ENCODE measurements at places on chromosomes 11 and 22.

DNA sequence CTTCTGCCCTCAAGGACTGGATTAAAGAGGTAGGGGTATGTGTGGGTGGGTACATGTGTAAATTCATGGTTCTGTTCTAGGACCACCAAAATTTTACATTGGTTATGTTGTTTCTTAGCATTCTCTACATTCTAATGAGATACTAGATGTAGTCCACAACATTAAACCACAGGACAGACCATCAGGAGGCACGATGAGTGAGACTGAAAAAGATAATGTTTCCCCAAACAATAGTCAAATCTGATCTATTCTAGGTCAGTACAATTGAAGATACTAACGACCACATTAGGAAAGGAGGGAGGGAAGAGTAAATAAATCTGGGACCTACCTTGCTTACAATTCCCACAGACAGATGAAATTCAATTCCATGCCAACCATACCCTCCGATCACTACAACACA is 42.2 kb downstream of the MRTFA start:
- no peak for DNase-seq

DNA sequence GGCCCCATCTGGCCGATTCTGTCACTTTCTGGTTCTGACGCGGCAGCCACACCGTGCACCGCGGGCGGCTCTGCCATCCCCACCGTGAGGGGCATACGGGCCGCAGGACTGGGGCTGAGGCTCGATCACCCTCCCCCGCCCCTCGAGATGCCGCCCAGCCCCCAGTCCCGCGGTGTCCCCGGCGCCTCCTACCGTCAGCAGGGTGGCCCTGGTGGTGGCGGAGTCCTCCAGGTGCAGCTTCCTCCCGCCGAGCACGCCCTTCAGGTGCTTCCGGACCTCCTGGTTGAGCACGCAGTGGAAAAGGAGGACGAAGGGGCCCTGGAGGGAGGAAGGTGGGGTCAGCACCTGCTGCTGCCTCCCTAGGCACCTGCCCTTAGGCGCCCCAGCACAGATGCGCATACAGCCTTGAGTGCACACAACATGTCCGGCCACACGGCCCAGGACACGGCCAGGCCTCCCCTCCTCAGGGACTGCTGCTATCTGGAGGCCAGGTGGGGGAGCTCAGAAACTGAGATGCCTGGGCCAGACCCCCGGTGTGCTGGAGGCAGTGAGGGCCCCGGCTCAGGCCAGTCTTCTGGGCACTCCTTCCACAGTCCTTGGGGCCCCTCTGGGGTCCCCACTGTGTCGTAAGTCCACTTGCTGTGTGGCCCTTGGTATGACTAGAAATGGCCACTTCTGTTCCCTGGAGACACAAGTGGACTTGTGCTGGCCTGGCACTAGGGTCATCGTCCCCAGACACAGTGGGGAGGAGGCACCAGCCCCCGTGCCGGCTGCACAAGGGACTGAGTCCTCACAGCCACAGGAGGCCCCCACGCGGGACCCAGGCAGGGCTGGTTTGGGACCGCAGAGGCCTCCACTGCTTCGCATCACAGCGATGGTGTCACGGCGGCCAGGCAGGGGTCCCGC is 31.5 kb downstream of the TRMU start:
- DNase-seq: peak; percentile 30

DNA sequence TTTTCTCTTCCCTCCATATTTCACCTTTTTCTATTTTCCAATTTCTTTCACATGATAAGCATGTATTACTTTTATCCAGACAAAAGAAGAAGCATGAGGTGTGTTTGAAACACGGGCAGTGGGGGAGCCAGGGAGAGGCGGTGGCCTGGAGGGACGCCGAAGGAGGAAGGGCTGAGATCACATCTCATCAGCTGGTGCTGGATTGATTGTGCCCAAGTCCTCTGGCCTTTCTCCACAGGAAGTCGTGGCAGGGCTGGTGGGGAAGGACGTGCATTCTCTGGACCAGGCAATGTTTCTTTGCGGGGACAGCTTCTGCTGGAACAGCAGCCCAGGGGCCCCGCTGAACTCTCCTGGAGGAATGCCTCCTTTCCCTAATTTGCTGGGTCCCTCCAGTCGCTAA is 82.9 kb downstream of the MIAT start:
- DNase-seq: no peak

DNA sequence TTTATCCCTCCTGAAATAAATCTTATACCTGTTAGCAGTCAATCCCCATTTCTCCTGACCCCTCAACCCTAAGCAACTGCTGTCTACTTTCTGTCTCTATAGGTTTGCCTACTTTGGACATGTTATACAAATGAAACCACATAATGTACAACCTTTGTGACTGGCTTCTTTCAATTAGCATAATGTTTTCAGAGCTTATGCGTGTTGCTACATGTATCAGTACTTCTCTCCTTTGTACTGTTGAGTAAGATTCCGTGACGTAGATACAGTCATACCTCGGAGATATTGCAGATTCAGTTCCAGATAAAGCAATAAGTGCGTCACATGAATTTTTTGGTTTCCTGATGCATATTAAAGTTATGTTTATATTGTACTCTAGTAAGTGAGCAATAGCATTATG is 127.3 kb downstream of the MORC2 start:
- no peak for DNase-seq

DNA sequence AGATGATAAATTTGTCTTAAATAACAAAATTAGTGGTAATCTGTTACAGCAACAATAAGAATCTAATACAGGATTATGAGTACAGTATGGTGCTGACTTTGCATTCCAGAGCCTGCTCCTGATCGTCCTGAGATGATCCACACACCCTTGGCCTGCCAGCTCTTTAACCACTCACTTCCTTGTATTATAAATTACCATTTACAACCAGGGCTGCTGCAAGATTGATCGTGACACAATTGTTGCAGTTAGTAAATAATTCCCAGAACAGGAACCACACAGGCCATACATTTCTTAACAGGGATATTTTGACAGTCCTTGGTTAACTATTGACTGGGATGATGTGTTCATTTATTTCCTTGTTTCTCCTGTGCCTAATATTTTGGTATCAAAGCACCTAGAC is 3.8 kb upstream of the CBLIF start:
- no peak for DNase-seq

GRCh38 chr22:47957649-47958048 is 1195.2 kb downstream of the TBC1D22A start:
- no peak for DNase-seq

DNA sequence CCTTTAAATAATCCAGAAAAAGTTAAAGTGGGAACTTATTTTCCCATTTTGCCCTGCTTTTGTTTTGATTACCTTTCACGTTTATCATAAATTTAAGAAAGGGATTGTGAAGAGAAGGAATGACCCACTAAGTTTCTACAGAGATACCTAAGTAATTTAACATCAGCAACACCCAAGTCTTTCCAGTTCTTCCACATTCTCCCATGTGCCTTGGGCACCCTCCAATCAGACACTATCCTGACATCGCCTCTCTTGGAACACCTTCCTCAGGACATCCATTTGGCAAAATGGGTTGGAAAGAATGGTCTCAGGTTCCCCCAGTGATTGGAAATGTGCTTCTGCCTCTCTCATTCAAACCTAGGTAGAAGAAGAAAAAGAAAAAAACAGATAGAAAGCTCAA is 6.3 kb downstream of the BBOX1 start:
- no peak for DNase-seq

- peak; percentile 18 for DNase-seq
Measured at GRCh38 chr11:20353829-20354434, 9.6 kb upstream of the HTATIP2 start.

DNA sequence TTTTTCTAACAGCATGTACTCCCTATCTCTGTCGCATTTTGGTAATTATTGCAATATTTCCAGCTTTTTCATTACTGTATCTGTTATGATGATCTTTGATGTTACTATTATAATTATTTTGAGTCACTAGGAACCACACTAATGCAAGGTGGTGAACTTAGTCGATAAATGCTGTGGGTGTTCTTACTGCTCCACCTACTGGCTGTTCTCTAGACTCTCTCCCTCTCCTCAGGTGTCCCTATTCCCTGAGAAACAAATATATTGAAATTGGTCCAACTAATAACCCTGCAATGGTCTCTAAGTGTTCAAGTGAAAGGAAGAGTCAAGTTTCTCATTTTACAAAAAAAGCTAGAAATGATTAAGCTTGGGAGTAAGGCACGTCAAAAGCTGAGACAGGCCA is 10.5 kb downstream of the ARL14EP start:
- DNase-seq: no peak

- no peak for DNase-seq
Measured at GRCh38 chr11:40280159-40281051, 1179.0 kb downstream of the LRRC4C start.

DNA sequence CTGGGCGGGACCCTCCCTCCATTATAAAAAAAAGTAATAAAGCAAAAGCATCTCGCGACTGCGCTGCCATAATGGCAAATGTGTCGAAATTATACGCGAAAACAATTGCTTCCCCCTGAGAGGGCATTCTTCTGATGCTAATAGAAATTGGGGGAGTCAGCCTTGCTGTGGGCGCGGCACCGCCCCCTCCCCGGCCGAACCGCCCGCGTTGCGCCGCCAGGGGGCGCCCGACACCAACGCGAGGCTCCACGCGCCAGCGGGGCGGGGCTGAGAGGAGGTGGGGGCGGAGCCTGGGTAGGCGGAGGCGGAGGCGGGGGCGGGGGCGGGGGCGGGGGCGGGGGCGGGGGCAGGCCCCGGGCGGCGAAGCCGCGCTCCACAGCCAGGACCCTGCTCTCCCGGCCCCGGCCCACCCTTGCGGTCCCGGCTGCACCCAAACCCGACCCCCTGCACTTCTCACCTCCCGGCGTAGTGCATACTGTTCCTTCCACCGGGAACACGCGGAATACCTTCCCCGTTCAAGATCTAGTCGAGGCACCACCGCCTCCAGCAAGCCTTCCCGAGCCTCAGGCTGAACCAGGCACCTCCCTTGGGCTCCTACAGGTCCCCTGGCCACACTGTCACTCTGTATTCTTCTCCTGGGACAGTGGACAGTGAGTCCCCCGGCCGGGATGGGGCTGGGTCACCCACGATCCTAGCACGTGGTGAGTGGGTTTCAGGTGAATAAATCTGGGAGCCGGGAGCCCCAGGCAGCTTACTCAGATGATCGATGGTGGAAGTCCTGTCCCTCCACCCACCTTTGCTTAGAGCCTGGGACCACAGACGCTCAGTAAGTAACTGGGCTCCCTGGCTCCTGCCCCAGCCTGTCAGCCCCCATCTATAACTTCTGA is 15.5 kb upstream of the UPK3A start:
- DNase-seq: peak; percentile 38

GRCh38 chr11:31419669-31420068 is 50.0 kb downstream of the DNAJC24 start:
- DNase-seq: no peak

DNA sequence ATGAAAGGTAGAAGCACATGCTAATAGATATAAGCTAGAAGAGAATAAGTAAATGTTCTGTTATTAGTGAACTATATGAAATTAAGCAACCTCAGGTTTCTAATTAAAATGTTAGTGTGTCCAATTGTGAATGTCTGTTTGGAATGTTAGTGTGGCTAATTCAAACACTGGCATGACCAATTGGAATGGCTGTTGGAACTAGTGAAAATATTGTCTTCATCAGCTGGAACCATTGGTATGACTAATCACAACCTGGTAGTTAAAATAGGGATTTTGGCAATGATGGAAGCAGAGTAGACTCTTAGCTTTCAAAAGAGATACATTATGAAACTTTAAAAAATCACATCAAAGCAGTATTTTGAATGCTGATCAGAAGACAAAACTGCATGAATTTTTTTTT is 66.8 kb downstream of the CYB5R2 start:
- no peak for DNase-seq

- DNase-seq: no peak
Measured at GRCh38 chr11:133988686-133989410, 32.1 kb upstream of the IGSF9B start.

DNA sequence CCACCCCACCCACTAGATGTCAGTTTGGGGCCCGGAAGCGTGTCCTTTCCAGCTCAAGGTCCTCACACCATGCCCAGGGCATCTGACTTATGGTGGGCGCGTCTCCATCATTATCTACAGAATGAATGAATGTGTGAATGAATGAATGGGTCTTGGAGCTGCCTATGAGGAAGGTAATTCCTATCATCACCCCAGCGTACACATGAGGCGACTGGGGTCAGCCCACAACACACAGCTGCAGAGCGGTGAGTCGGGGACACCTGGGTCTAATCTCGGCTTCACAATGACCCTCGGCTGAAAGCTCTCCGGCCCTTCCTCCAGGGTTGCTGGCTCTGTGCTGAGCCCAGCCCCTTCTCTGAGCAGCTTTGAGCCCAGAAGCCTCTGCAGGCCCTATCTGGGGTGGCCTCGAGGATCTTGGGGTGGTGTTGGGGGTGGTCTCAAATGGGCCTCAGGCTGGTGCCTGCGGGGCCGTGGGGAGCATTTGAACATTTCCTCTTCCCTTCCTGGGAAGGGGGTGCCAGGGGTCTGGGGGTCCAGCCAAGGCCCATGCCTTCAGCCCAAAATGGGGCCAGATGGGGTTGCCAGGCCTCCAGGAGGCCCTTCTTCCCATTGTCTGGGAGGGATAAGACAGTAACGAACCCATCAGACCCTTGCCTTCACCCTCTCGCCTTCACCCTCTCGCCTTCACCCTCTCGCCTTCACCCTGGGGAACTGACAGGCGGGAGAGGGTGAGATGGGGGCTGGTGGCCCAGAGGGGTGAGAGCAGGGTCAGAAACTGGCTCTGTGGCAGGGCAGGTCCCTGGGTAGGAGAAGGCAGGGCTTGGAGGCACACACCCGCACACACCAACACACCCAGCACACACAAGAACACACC is 82.4 kb downstream of the MYEOV start:
- no peak for DNase-seq

- no peak for DNase-seq
Measured at GRCh38 chr11:8090756-8091155, 9.7 kb downstream of the TUB start.

GRCh38 chr11:59866397-59866796 is at the start of gene TCN1:
TSS of gene TCN1 (minus strand) at chr11:59866487. CDS start at chr11:59866470, 17 bp downstream.
- no peak for DNase-seq

DNA sequence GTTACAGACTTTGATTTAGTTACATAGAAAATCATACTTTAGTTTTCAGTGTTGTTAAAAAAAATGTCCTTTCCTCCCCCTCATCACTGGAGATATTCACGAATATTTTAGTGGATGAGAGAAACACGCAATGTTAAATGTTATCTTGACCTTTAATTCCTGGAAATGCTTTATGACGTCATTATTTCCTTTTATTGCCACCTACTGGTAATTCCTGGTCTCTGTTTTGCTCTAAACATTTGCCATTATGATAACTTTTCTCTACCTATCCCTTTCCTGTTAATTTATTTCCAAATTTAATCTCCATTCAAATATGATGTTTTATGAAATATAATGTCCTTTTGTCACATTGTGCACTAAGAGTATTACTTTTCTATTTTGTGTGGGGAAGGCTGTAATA is 770.6 kb downstream of the FAM181B start:
- DNase-seq: no peak

DNA sequence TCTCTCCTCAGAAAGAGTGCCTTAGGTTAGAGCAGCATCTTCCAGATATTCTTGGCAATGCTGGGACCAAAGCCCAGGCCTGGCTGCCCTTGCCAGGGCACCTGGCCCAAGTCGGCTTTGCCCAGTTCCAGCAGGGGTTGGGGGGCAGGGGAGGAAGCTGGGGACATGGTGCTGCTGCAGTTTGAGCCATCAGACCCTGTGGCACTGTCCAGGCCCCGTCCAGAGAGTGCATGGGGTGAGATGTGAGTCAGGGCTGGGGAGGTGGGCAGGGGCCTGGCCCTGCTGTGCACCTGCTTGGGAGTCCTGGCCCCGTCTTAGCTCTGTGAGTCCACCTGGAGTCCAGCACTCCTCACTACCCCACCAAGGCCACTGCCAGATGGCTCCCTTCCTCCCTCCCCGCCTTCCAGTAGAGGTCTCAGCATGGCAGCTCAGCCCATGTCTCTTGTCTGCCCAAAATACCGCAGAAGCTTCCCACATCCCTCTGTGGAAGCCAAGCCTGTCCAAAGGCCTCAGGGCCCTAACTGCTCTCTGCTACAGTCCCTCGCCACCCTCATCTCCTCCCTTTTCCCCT is 16.6 kb downstream of the DERL3 start:
- DNase-seq: no peak
